NCI-H1930 (cell line): ENCODE measurements at places on chromosomes 2 and 18.
A peak's percentile ranks its signal among the peaks of the same experiment; 100 is the strongest.

DNA sequence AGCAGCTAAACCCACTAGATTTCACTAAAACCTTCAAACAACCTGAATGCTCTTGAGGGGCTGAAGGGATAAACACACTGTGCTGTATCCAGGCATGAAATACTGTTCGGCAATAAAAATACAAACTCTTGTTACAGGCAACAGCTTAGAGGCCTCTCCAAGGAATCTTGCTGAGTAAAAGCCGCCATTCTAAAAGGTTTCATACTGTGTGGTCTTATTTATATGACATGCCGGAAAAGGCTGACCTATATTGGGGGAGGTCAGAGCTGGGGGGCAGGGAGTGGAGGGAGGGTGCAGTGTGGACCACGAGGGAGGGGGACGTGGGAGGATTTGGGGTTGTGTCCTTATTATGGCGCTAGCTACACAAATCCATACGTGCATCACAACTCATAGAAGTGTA, 136.2 kb downstream of the MBP start:
- no peak for DNase-seq

DNA sequence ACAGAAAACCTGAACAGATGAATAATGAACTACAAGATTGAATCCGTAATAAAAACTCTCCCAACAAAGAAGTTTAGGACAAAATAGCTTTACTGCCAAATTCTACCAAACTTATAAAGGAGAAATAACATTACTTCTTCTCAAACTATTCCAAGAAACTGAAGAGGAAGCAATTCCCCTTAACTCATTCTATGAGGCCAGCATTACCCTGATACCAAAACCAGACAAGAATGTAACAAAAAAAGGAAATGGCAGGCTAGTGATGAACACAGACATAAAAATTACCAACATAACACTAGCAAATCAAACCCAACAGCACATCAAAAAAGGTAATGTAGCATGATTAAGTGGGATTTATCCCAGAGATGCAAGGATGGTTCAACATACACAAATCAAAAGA, 213.7 kb upstream of the FOSL2 start:
- DNase-seq: no peak

GRCh38 chr18:10190564-10190963, 263.9 kb upstream of the APCDD1 start:
- DNase-seq: no peak

GRCh38 chr2:9331704-9332103, 91.6 kb downstream of the ITGB1BP1 start:
- DNase-seq: no peak

GRCh38 chr2:104859291-104859765, 5.4 kb downstream of the POU3F3 start:
- no peak for DNase-seq

DNA sequence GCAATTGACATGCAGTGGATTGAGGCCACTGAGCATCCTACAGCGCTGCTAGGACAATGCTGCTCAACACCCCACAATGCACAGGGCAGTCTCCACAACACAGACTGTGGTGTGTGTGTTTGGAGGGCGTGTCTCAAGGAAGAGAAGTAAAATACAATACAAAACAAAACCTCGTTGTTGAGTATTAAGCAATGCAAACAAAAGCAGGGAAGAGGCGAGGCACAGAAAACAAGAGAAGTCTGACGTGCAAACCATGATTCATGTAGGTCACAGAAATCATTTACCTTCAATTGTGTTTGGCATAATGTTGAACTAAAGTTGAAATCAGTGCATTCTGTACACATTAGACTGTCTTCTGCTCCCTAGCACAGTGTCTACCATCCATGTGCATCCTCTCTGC, 260.9 kb downstream of the PHLPP1 start:
- DNase-seq: no peak

- DNase-seq: no peak
Observed at GRCh38 chr2:190311893-190312634, 7.6 kb downstream of the HIBCH start.

- DNase-seq: no peak
Observed at GRCh38 chr2:98486374-98486981, 41.8 kb downstream of the INPP4A start.

DNA sequence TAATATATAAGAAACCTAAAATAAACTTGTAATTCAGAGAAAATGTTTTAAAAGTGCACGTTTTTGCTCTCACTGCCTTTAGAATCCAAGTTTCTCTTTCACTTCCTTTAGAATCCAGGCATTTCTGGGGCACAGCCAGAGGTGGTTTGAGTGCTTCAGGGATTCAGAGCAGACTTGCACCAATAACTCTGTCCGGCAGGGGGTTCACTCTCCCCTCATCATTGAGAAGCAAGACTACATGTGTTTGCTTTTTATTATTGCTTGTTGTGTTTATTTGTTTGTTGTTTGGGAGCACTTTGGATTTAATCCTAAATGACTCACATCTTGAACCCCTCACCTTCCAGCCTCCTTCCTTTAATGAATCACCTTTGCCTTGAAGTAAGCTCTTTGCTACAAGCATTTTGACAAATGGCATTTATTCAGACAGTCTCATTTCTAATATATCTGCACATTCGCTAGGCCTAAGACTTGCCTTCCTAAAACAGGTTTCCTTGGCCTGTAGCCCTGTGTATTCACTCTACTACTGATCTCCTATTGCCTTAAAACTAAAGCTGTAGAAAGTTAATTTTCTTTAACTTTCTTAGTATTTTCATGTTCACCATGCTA, 233.5 kb upstream of the ATP5MC3 start:
- peak; percentile 8 for DNase-seq

- no peak for DNase-seq
Observed at GRCh38 chr18:31454066-31454708, 6.6 kb downstream of the DSG3 start.

GRCh38 chr2:134932864-134933526, 14.4 kb downstream of the CCNT2 start:
- no peak for DNase-seq

DNA sequence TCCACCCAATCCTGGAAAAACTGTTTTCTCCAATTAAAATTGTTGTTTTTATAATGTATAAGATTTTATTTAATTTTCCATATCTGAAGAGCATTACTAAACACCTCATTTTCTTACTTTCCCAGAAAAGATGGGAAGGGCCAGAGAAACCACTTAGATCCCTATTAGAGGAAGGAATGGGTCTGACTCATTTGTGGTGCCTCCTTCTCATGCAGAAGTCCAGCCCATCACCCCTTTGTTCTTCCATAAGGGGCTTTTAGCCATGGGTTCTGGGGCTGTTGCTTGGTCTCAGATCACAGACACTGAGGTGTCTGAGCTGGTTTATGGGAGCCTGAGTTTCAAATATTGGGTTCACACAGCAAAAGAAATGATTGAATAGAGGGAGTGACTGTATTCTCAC, 152.2 kb downstream of the ESCO1 start:
- DNase-seq: no peak

- DNase-seq: no peak
Observed at GRCh38 chr2:58939388-58939787, 698.3 kb upstream of the FANCL start.

DNA sequence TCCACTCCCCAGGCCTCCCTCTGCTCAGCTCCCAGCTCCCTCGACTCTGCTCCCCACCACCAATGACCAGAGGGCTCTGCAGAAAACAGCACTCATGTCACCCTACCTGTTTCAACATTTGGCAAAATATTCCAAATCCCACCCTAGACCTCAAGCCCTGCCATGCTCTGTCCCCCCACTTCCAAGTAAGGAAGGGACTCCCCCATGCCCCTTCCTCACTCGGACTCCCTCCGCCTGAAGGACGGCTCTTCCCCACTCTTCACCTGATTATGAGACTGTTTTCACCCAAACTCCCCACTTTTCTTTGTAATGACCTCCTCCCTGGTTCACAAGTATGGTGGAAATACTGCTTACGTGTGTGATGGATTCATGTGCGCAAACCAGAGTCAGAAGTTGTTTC, 208.4 kb downstream of the MGAT5 start:
- DNase-seq: no peak

DNA sequence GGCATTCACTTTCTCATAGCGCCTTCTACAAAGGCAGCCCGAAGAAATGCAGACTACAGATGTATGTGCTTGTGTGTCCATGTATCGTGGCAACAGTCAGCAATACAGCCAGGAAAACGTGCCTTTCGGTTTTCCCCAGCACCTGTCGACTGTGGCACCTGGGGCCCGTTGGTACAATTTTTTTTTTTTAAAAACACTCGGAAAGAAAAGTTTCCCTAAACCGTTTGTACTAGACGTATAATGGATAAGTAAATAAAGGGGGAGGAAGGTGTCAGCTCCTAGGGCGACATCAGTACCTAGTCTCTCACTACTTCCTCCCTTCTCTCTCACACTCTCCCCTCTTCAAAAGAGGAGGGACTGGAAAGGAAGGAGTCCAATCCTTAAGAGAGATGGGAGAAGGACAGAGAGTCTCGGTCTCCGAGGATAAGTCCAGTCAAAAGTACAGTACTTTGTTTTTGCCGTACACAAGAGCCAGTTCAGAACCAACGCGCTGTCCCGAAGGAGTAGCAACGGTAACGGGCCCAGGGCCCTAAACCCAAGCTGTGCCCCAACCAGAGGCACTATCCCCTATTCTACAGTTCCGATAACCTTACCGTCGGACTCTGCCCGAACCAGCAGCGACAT, 759 bp downstream of the PPP4R3B start:
- DNase-seq: peak; percentile 11

DNA sequence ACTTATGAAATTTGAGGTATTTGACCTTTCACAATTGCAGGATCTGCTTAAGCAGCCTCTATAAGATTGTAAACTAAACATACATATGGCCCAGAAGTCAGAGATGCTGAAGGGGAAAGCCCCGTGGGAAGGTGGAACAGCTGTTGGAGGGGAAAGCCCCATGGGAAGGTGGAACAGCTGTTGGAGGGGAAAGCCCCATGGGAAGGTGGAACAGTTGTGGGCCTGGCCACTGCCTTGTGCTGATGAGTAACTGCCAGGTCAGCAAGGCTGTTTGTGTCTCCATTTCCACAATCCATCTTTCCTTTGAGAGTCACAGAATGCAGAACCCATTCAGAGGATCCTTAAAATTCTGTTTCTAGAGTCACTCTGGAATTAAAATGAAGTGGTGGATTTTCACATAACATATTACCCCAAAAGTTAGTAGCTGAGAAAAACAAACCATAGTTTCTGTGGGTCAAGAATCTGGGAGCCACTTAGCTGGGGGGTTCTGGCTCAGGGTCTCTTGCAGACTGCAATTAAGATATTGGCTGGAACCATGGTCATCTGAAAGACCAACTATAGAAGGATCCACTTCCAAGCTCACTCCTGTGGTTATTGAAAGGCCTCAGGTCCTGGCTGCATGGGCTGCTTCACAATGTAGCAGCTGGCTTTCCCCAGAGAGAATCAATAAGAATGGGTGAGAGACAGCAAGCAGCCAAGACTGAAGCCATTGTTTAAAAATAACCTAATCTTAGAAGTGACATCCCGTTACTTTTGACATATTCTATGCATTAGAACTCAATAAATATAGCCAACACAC, 86.6 kb upstream of the CAVIN2 start:
- no peak for DNase-seq

DNA sequence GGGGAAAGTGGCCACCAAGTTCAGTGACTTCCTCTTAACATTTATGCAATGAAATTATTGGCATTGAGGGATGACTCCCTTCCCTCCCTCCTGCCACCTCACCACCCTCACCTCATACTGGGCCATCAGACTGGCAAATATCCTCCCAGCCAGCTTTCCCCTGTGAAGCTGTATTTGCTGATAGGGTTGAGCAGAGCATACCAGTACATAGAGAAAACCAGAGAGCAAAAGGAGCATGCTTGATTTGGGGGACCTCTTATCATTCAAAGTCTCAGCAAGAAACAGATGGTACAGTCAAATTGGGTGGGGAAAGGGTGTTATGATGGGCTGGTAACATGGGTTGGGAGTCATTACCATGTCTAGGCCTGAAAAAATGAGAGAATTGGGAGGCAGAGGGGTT, 19.1 kb upstream of the B3GNT2 start:
- DNase-seq: no peak

- no peak for DNase-seq
Observed at GRCh38 chr18:13658436-13659204, 67.7 kb downstream of the FAM210A start.

GRCh38 chr18:35572644-35573043, 8.9 kb upstream of the GALNT1 start:
- no peak for DNase-seq

DNA sequence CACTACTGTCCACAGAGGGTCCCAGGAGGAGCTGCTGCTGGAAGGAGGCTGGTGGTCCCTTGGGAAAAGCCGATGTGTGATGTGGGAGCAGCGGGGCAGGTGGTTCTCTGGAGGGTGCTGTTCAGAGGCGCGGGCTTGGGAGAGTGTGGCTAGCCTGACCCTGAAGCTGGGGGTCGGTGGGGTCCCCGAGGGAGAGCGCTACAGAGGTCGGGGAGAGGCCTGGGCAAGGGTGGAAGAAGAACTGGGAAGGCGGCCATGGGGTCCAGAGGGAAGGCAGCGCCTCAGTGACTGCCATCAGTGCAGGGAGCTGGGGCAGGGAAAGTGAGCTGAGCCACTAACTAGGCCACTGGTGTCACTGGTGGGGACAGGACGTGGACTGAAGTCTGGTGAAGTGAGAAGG, 32.5 kb downstream of the FAM228A start:
- DNase-seq: no peak

- no peak for DNase-seq
Observed at GRCh38 chr2:3024401-3024935, 353.1 kb downstream of the EIPR1 start.

DNA sequence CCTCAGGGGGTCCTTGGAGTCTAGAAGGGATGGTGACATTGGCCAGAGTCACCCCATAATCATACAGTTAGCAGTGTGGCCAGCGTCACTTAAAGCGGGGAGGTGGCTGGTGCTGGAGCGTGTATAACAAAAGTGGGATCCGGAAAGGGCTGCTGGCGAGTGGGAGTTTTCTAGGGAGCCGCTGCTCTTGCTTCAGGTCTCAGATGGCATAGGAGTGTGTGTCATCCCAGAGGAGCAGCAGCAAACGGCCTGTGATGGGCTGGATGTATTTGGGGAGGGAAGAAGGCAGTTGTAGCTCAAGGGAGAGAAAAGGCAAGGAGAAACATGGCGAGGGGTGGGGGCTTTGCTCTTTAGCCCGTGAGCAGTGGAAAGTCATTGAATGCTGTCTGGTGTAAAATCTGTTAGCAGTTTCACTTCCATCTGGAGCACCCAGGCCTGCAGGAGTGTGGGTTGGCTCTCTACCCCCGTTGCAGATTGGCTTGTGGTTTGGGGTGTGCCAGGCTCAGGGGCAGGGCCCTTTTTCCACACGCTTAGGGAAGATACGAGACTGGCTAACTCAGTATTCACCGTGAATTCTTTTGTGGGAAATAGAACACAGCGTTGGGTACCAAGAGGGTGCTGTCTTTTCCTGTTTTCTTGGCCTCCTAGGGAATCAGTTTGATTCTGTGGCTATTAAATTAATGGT, 120.5 kb downstream of the AGAP1 start:
- DNase-seq: no peak

DNA sequence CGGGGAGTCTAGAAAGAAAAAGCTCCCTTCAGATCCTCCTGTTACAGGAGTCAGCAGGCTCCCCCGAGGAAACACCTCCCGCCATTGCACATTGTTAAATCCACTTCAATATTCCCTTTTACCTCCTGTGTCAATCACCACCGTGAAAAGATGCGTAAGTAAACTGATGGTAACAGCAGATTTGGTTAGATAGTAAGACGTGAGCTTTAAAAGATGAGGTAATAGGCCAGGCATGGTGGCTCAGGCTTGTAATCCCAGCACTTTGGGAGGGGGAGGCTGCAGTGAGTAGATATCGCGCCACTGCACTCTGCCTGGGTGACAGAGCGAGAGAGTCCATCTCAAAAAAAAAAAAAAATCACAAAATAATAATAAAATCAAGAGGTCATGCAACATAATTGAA, 15.2 kb upstream of the NCL start:
- no peak for DNase-seq
